ENCODE measurements at places on chromosomes 12 and 14. TPM values are rescaled to one million over a fixed set of nuclear protein-coding genes. Genes with fewer than 3 reads are reported as not detected.

- peaks cover 74% of the 10 kb centered on the region for H3K36me3 ChIP-seq
- H3K27ac ChIP-seq: no peak overlapping the region
- no peak overlapping the region for H3K4me3 ChIP-seq
- no peaks in the 10 kb centered on the region for H3K4me1 ChIP-seq
- DNase-seq: no peak
- H3K27me3 ChIP-seq: no peaks in the 10 kb centered on the region
Observed at GRCh38 chr14:54763761-54764160, 138.9 kb downstream of the GCH1 start.

DNA sequence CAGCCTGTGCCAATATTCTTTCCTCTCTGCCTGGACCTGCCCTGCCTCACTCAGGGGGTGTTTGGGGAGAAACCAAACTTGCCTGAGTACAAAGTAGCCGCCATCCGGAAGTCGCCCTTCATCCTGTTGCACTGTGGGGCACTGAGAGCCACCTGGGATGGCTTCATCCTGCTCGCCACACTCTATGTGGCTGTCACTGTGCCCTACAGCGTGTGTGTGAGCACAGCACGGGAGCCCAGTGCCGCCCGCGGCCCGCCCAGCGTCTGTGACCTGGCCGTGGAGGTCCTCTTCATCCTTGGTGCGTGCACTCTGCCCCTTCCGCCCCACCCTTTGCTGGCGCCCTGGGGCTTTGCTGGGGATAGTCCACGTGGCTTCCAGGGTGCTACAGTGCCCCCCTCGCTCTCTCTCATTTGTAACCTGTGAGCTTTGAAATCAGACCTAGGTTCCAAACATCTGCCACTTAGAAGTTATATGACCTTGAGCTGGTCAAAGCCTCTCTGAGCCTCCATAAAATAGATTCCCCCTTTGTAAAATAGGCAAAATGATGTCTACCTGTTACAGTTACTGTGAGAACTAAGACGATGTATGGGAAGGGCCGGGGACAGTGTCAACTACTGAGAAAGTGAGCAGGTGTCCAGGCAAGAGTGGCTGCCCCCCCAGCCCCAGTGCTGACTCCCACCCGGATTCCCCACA is 4.5 kb downstream of the KCNH3 start:
- H3K36me3 ChIP-seq: no peaks in the 10 kb centered on the region
- H3K4me3 ChIP-seq: no peak overlapping the region
- H3K27me3 ChIP-seq: peaks cover 44% of the 10 kb centered on the region

The OR4K14 gene
- total RNA-seq: not detected

GRCh38 chr14:41607304-41607775 is 664 bp downstream of the LRFN5 start:
- H3K4me3 ChIP-seq: peak overlapping the region; percentile 55
- no peak overlapping the region for H3K27ac ChIP-seq
- H3K36me3 ChIP-seq: no peaks in the 10 kb centered on the region
- no peak for DNase-seq
- peaks cover 70% of the 10 kb centered on the region for H3K27me3 ChIP-seq

- peaks cover 47% of the 10 kb centered on the region for H3K4me1 ChIP-seq
- no peaks in the 10 kb centered on the region for H3K27me3 ChIP-seq
- DNase-seq: no peak
Observed at GRCh38 chr12:124002021-124002644, 29.1 kb downstream of the ZNF664 start.

The CCDC184 gene
- total RNA-seq: 1.0 TPM

- no peak overlapping the region for H3K4me3 ChIP-seq
- no peak for DNase-seq
- H3K4me1 ChIP-seq: peaks cover 16% of the 10 kb centered on the region
- no peaks in the 10 kb centered on the region for H3K36me3 ChIP-seq
Observed at GRCh38 chr12:94098466-94098865, 49.9 kb upstream of the PLXNC1 start.

DNA sequence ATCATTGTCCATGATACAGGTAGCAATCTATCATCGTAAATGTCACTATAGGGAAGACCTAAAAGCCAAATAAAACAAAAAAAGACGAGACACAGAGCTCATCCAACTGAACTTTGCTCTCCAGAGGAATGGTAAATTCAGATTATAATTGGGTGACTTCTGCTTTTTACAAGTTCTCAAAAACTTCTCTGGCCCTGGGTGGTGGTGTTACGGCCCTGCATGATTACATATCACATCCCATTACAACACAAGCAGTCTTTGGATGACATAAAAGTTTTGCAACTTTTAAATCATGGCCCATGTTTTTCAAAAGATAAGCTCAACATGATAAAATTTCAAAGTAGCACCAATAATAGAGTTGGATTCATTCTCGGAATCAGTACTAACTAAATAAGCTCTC is 299.6 kb downstream of the DIO2 start:
- H3K4me3 ChIP-seq: no peak overlapping the region
- H3K4me1 ChIP-seq: no peaks in the 10 kb centered on the region
- H3K27ac ChIP-seq: no peak overlapping the region
- no peak for DNase-seq
- no peaks in the 10 kb centered on the region for H3K36me3 ChIP-seq
- H3K27me3 ChIP-seq: no peaks in the 10 kb centered on the region

DNA sequence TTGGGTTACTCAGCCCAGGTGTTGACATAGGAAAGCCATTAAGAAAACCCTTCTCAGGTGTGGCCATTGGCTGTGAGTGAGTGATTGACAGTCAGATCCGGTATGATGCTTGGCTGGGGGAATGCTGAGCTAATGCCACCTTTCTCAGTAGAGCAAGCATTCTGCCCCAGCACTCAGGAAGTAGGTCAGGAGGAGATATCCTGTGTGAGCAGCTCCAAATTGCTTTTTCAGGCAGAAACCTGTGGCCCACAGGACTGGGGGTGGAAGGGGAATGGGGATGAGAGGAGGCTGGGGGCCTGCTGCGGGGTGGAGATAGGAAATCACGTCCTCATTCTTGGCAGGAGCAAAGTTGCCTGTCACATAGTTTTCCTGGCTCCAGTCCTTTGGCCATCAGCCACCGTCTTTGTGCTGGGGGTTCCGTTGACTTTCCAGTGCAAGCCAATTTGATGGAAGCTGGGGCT is 55.7 kb downstream of the NINJ2 start:
- H3K4me3 ChIP-seq: no peak overlapping the region
- H3K4me1 ChIP-seq: peaks cover 41% of the 10 kb centered on the region
- no peaks in the 10 kb centered on the region for H3K27me3 ChIP-seq
- H3K27ac ChIP-seq: peak overlapping the region; percentile 8
- DNase-seq: no peak
- H3K36me3 ChIP-seq: no peaks in the 10 kb centered on the region

- no peak for DNase-seq
- H3K4me3 ChIP-seq: no peak overlapping the region
- H3K36me3 ChIP-seq: no peaks in the 10 kb centered on the region
- H3K27me3 ChIP-seq: no peaks in the 10 kb centered on the region
Observed at GRCh38 chr14:65432361-65432948, 19.9 kb downstream of the FUT8 start.

- no peak overlapping the region for H3K4me3 ChIP-seq
- no peaks in the 10 kb centered on the region for H3K4me1 ChIP-seq
- H3K36me3 ChIP-seq: no peaks in the 10 kb centered on the region
- DNase-seq: no peak
- H3K27ac ChIP-seq: no peak overlapping the region
Observed at GRCh38 chr14:93741556-93742230, 46.6 kb downstream of the PRIMA1 start.

- DNase-seq: peak; percentile 10
- no peak overlapping the region for H3K27ac ChIP-seq
- no peak overlapping the region for H3K4me3 ChIP-seq
- peaks cover 7% of the 10 kb centered on the region for H3K4me1 ChIP-seq
- no peaks in the 10 kb centered on the region for H3K27me3 ChIP-seq
- no peaks in the 10 kb centered on the region for H3K36me3 ChIP-seq
Observed at GRCh38 chr14:101954501-101954900, 9.9 kb upstream of the DYNC1H1 start.

- no peaks in the 10 kb centered on the region for H3K36me3 ChIP-seq
- no peaks in the 10 kb centered on the region for H3K4me1 ChIP-seq
- no peak overlapping the region for H3K27ac ChIP-seq
- H3K27me3 ChIP-seq: no peaks in the 10 kb centered on the region
- DNase-seq: no peak
- no peak overlapping the region for H3K4me3 ChIP-seq
Observed at GRCh38 chr14:29941401-29941800, 13.8 kb upstream of the PRKD1 start.

The ADAMTS20 gene
- total RNA-seq: not detected

DNA sequence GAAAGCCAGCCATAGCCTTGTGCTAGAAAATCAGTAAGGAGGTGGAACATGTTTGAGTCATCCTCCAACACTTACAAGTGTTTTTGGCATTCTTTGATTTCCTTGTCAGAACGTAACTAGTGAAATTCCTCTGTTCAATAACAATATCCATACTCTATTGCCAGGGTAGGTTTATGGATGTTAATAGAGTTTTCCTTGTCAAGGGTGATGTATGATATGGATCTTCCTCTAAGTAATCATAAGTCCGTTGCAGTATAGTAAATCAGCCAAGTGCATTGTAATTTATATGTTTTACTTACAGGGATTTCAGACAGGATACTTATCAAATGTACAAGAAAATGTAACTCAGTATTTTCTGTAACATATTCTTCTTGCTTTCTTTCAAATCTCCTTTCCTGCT is 19.4 kb downstream of the NAV3 start:
- no peaks in the 10 kb centered on the region for H3K36me3 ChIP-seq
- no peaks in the 10 kb centered on the region for H3K27me3 ChIP-seq
- H3K4me3 ChIP-seq: no peak overlapping the region
- peaks cover 23% of the 10 kb centered on the region for H3K4me1 ChIP-seq
- DNase-seq: no peak

The KCNMB4 gene
- total RNA-seq: 4.5 TPM

DNA sequence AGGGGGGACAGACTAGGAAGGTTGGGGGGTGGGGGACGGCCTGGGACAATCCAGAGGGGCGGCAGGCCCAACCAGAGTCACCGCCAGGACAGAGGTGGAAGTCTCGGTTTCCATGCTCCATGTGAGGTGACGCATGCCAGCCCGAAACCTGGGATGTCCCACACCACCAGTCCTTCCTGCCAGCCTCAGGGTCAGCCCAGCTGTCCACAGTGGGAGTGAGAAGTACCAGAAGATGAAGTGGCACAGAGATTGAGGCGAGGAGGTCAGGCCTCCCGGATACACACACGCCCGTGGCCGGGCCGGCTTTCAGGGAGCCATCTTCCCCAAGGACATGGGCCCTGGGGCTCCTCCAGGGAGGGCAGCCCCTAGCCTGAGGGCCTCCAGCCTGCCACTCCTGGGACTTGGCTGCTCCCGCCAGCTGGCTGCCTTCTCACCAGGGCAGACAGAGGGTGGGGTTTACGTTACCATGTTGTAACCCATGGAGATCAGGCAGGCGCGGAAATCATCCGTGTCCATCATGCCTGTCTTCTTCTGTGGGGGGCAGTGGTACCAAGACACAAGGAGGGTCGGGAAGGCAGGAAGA is 85.2 kb upstream of the ZFP36L1 start:
- H3K27ac ChIP-seq: no peak overlapping the region
- peaks cover 98% of the 10 kb centered on the region for H3K36me3 ChIP-seq
- no peaks in the 10 kb centered on the region for H3K27me3 ChIP-seq
- H3K4me1 ChIP-seq: no peaks in the 10 kb centered on the region

The CMAS gene
- 26.1 TPM for total RNA-seq

The FAM216A gene
- 3.0 TPM for total RNA-seq

The PTPRQ gene
- 7.8 TPM for total RNA-seq

DNA sequence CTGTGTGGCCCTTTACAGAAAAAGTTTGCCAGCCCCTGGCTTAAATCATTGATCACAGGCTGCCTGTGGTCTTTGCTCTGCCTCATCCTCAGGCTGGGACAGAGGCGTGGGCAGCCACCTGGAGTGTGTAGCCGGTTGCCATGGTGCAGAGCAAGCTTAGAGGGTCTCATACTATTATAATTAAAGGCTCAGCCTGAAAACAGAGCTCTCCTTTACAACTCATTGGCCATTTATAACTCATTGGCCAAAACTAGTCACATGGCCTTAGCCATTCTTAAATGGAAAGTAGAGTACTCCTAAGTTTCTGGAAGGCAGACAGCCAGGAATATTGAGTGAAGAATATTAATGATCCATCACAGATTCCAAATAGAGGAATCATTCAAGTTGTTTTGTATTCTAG is 3.0 kb downstream of the HSP90B1 start:
- no peak for DNase-seq
- no peak overlapping the region for H3K27ac ChIP-seq
- H3K36me3 ChIP-seq: peaks cover 63% of the 10 kb centered on the region
- no peaks in the 10 kb centered on the region for H3K27me3 ChIP-seq

- H3K36me3 ChIP-seq: no peaks in the 10 kb centered on the region
- no peaks in the 10 kb centered on the region for H3K27me3 ChIP-seq
- H3K4me3 ChIP-seq: no peak overlapping the region
- no peak for DNase-seq
- H3K4me1 ChIP-seq: peaks cover 23% of the 10 kb centered on the region
Observed at GRCh38 chr12:46477541-46477940, 105.0 kb upstream of the SLC38A2 start.
